ENCODE measurements at places on chromosomes 4 and X. TPM values are rescaled to one million over a fixed set of nuclear protein-coding genes. Genes with fewer than 3 reads are reported as not detected.

NEUROG2 gene
- total RNA-seq, result not detected

CXCL11 gene
- 1.2 TPM for total RNA-seq

RNF150 gene
- total RNA-seq, result 15.5 TPM

ARSJ gene
- 31.7 TPM for total RNA-seq

NPY2R gene
- total RNA-seq, result not detected

PDGFRA gene
- total RNA-seq, result 0.35 TPM

USP38 gene
- 24.1 TPM for total RNA-seq

F8A2 gene
- total RNA-seq, result 1.4 TPM

RNF4 gene
- 74.7 TPM for total RNA-seq

RASSF6 gene
- total RNA-seq, result 8.3 TPM

NUDT9 gene
- 44.1 TPM for total RNA-seq

SSX1 gene
- not detected for total RNA-seq

XG gene
- total RNA-seq, result not detected

GYG2 gene
- 3.2 TPM for total RNA-seq

CCNB3 gene
- total RNA-seq, result 0.20 TPM

DCAF8L2 gene
- not detected for total RNA-seq

MAGEH1 gene
- total RNA-seq, result 19.7 TPM

PNMA6F gene
- not detected for total RNA-seq

CT55 gene
- not detected for total RNA-seq

BGN gene
- 0.17 TPM for total RNA-seq

GABRA4 gene
- not detected for total RNA-seq

PLXNB3 gene
- total RNA-seq, result 2.6 TPM

SAGE1 gene
- not detected for total RNA-seq

PRAF2 gene
- total RNA-seq, result 9.4 TPM

IDS gene
- 56.8 TPM for total RNA-seq

STAP1 gene
- not detected for total RNA-seq

TRO gene
- total RNA-seq, result 19.5 TPM

VCX gene
- total RNA-seq, result not detected

POF1B gene
- total RNA-seq, result 3.1 TPM

NAT8L gene
- total RNA-seq, result 0.17 TPM

PDE5A gene
- 7.6 TPM for total RNA-seq

SLC10A7 gene
- 7.3 TPM for total RNA-seq

DNAAF6 gene
- total RNA-seq, result not detected

SLITRK2 gene
- 0.10 TPM for total RNA-seq

TLR3 gene
- 17.5 TPM for total RNA-seq

ESX1 gene
- not detected for total RNA-seq

CXCL5 gene
- 42.3 TPM for total RNA-seq

RBPJ gene
- total RNA-seq, result 93.4 TPM

FREM3 gene
- total RNA-seq, result not detected

GUCY1A1 gene
- 59.1 TPM for total RNA-seq

DCHS2 gene
- total RNA-seq, result not detected

TMEM129 gene
- 60.8 TPM for total RNA-seq

Data from renal cortical epithelial cell (primary cell).